Stimulated activated CD8-positive, alpha-beta memory T cell treated with anti-CD3 and anti-CD28 coated beads, Interleukin-7, amount 100 ng/mL, for 1 hour (primary cell): ENCODE measurements at places on chromosomes 1 and 21.

GRCh38 chr1:39957299-39958015 is 2.5 kb downstream of the MFSD2A start:
- no peak for DNase-seq

GRCh38 chr1:16172218-16172830 is 16.5 kb upstream of the EPHA2 start:
- DNase-seq: no peak

DNA sequence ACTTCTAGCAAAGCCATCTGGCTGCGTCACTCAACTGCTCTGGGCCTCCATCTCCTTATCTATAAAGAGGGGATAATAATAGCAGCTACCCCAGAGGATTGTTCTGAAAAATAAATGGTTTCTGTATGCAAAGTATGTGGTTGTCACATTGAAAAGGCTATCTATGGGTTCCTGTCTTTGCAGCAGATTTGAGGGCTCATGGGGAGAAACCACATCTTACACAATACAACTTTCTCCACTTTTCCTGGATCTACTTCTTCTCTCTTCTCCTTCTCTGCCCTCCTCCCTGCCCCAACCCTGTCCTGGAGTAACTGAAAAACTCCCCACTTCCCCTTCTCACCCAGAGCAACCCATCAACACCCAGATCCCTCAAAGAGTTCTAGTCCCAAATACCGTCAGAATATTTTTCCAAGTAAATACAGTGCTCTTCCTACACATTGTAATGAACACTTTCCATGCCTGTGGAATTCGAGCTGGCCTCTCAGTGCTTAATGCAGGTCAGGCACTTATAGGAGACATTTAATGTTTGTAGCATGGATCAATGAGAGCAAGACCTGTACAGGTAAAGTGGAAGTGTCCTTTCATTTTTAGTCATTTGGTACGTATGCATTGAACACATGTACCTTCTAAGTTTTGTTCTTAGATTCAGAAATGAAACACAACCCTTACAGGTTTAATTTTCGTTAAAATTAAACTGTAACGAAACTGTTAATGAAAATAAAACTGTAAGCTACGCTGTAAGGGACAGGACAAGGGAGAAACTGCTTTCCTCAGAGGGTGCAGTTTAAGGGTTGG is 131.9 kb downstream of the AK5 start:
- no peak for DNase-seq

DNA sequence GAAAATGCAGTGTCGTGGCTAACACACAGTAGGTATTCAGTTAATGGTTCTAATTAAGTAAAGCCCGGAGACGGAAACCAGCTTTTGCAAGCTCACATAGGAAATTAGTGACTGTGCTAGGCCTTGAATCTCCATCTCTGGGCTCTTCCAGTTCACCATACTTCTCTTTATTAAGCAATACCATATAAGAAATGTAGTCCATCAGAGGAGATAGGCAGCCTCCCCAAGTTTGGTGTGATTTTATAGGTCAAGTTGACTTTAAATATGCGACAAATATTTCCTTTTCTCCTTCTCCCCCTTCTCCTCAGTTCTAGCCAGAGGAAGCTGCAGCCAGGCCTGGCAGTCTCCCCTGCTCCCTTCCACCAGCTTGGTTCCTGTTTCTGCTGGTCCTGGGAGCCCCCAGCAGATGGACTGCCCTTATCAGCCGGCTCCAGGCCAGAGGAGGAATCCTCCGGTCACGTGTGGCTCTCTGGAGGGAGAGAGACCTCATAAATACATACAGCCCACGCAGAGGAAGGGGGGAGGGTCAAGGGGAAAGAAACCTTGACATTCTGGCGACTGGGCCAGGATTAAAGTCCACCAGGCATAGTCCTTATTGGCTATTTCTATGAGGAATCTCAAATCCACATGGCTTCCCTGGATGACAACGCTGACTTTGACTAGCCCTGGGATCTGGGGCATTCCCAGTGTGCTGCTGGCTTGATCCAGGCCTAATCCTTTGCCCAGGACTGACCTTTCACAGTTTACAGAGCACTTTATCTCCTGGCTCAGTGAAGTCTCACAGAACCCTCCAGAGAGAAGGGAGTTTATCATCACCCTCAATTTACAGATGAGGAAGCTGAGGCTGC is 115.1 kb upstream of the JUN start:
- no peak for DNase-seq

DNA sequence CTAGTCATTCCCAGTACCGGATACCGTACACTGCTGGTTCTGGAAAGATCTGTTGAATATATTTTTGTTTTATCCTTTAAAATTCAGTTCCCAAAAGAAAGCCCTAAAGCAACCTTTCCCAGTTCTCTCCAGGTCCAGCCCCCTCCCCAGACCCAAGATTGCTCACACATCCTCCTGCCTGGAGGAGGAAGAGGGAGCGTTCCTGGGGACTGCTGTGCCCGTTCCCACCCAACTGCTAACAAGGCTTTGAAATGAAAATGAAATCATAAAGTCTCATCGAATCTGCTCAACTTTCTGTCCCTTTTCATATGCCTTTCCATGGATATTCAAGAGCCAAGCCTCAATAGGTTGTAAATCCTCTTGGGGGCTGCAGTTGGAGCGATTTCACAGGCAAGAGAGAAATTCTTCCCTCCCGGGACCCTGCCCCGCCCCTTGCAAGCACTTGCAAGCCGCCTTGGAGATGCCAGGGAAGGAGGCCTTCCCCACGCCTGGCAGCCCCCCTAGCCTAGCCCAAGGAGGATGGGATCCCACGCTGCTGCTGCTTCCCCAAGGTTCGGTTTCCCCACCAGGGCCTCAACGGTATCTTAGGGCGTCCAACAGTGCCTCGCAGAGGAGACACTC is 113.2 kb upstream of the CACHD1 start:
- no peak for DNase-seq

DNA sequence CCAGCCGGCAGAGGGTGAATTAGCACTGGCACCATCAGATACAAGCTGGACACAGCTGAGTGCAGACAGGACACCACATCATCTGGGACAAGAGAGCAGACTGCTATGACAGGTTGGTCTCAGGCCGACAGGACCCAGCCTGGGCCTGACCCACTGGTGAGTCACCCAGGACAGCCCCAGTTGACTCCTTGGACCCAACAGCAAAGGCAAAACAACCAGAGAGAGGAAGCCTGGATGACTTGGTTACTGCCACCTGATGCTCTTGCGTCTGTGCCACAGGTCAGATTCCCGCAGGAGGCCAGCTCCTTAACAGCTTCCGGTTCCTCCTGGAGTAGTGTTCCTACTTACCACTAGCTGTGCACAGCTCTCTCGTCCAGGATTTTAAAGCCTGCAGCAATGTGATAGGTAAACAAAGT is 18.5 kb downstream of the CCN1 start:
- no peak for DNase-seq

- DNase-seq: no peak
Observed at GRCh38 chr1:241714321-241715218, 62.5 kb downstream of the WDR64 start.

DNA sequence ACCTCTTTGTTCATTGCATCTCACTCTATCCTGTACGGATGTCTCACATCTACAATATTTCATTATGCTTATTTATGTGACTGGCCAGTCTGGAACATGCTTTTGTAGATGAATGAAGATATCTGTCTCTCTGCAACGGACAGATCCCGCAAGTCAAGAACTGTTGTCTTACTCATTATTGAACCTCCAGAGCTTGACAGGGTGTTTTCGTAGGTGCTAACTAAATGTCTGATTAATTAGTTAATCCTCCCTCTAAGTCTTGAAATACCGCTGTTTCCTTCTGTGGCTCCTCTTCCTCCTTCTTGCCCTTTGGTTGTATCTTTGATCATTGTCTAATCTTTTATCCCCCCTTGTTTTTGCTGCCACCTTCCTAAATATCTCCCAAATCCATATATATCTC is 3.2 kb upstream of the C1orf162 start:
- no peak for DNase-seq

DNA sequence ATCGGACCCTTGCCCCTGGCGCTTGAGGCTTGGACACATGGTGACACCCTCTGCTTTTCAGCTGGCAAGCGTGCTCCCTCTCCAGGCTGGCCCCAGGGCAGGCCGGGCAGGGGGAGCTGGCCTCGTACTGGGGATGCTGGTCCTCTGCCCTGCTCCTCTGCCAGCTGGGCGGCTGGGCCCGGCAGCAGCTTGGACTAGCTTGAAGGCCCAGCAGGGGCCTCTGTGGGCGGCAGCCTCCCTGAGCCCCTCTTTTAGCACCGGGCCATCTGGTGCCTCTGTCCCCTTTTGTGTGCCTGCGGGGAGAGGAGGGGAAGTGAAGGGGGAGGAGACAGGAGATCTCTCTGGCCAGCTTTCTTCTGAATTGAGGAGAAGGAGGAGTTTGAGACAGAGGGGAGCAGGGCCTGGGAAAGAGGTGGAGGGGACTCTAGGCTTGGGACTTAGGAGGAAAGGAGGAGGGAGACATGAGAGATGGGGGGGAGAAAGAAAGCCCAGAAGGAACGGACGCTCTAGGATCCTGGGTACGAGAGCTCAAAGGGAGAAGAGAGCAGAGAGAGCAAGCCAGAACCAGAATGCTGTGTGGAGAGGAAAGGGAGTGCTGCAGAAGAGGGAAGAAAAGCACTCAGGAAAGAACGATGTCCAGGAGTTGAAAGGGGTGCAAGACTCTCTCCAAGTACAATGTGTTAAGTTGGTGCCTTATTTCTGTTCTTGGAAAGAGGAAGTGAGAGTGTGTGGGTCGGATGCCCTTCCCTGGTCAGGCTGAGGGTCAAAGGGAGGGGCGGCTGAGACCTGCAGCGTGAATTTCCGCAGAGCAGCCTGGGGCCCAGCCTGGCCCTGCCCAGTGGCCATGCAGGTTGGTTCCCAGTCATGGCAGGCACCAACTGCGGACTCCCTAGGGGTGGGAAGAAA is 40.3 kb downstream of the IER5 start:
- DNase-seq: no peak

GRCh38 chr1:205668951-205669340 is 11.4 kb downstream of the SLC45A3 start:
- no peak for DNase-seq

- DNase-seq: no peak
Observed at GRCh38 chr1:1037366-1038327, 17.7 kb downstream of the AGRN start.

GRCh38 chr1:158806916-158807536 is 24.1 kb upstream of the MNDA start:
- DNase-seq: no peak

DNA sequence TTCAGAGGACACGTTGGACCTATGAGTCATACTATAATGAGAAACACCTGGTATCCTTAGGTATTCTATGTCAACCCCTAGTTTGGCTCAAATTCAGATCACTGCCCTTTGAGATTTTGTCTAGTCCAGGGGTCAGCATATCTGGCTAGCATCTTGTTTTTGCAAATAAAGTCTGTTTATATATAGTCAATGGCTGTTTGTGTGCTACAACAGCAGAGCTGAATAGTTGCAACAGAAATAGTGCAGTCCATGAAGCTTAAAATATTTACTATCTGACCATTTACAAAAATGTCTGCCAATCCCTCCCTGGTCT is 48.5 kb upstream of the EDEM3 start:
- no peak for DNase-seq

GRCh38 chr1:184513421-184513820 is 126.6 kb downstream of the C1orf21 start:
- DNase-seq: no peak
